ENCODE measurements at places on chromosomes 3 and 15.
A peak's percentile ranks its signal among the peaks of the same experiment; 100 is the strongest.

- no peak for DNase-seq
Observed at GRCh38 chr3:135226057-135226456, 431.0 kb downstream of the EPHB1 start.

DNA sequence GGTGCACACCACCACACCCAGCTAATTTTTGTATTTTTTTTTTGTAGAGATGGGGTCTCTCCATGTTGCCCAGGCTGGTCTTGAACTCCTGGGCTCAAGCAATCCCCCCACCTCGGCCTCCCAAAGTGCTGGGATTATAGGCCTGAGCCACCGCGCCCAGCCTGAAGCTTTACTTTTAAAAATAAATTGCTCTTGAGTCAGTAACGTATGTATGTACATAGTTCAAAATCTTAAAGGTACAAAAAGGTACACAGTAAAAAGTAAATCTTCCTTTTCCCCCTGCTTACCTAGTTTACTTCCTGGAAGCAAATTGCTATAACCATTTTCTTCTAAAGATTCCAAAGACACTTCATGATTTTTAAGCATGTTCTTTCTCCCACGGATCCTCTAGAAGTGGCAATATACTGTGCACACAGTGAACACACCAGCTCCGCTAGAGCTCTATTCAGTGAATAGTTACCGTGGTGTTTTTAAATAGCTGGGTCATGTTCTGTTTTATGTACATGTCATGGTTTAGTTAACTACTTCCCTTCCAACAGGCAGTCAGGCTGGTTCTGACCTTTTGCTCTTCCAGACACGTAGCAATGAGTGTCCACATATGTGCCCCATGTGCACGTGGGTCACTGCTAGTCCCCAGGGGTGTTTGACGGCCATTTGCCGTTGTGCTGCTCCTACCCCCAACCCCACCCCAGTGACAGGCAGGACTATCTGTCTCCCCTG lies 82.1 kb downstream of the EEFSEC start:
- no peak for DNase-seq

- DNase-seq: peak; percentile 35
Observed at GRCh38 chr3:69085168-69085832, 563 bp downstream of the ARL6IP5 start.

DNA sequence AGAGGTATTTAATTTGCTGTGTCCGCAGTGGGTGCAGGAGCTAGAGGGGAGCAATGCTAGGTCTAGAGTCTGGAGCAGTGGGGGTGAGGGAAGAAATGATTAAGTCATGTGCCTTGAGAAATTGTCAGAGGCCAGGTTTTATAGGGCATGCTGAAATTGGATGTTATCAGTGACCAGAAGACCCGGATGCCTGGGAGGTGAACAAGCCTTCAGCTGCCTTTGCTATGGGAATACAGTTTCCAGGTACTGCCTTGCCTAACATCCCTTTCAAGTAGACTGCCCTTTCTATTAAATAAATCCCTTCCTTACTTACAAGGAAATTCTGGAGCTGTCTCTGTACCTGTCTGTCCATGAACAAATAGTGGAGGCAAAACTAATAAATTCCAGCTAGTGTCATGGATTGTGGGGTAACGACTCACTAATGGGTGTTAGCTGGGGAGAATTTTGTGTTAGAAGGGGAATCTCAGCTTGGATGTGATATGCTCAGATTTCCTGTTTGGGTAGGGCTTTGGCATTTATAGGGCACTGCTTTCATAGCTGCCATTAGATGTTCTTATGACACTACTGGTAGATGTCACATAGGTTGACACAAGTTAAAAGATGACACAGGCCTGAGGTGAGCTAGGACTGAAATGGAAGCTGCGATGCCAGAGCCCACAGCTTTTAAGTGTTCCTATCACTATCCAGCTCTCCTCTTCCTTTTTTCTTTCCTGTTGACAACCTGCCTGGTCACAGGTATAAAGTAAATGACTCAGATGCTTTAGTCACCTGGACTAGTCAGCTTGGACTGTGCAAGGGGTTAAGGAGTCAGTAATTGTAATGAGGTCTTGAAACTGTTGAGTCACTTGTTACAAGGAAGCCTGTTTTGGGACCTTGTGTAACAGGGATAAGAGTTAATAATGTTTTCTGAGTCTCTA lies 21.3 kb downstream of the CHD2 start:
- DNase-seq: no peak

- no peak for DNase-seq
Observed at GRCh38 chr3:114411190-114411668, 117.4 kb downstream of the TIGIT start.

- no peak for DNase-seq
Observed at GRCh38 chr15:31147456-31147855, 45.9 kb upstream of the TRPM1 start.

DNA sequence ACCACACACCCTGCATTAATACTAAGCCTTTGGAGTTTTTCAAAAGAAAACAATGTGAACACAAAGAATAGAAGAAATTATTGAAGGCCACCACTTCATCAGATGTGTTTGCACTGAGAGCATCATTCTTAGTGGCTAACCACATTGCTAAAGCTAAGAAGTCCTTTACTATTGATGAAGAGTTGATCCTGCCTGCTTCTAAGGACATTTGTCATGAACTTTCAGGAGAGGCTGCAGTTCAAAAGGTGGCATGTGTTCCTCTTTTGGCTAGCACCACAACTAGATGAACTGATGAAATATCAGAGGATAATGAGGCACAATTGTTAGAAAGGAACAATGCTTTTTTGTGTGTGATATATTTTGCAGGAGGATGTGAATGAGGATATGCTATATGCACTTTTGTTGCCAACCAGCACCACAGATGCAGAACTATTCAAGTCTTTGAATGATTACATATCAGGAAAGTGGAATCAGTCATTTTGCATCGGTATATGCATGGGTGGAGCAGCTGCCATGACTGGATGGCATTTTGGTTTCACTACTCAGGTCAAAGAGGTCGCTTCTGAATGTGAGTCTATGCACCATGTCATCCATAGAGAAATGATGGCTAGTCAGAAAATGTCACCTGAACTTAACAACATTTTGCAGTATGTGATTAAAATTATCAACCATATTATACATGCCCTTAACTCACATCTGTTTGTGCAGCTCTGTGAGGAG lies 2.5 kb upstream of the EID1 start:
- no peak for DNase-seq

DNA sequence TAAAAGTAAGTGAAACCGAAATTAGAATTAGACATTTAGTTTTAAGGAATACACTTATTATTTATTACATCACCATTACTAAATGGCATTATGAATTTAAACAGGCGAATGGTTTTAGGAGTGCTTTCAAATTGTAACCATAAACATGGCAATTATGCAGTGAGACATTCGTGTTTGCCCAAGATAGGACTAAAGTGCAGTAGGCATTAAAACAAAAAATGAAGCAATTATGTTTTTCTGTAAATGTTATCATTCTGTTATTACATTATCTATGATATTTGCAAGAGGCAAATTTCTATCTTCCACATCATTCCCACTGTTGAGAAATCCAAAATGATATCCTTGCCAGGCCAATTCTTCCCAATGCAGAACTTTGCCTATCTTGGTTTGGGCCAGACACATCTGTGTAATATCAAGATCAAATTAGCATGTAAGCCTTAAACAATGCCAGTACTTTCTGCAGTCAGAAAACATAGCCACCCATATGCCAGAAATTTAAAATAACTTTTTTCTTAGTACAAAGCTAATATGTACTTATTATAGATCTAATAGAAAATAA lies 156.9 kb downstream of the ATP8B4 start:
- no peak for DNase-seq

GRCh38 chr15:94674296-94674695 lies 442.9 kb downstream of the MCTP2 start:
- no peak for DNase-seq

- DNase-seq: peak; percentile 38
Observed at GRCh38 chr3:186514296-186515002, 29.7 kb downstream of the CRYGS start.

- peak; percentile 28 for DNase-seq
Observed at GRCh38 chr15:99409097-99409473, 156.7 kb upstream of the MEF2A start.

Data from Caco-2 (cell line).